T-helper 17 cell (primary cell): ENCODE measurements at places on chromosomes 7 and 10. TPM values are rescaled to one million over a fixed set of nuclear protein-coding genes. Genes with fewer than 3 reads are reported as not detected.

HOXA11 gene
- total RNA-seq = not detected

DNA sequence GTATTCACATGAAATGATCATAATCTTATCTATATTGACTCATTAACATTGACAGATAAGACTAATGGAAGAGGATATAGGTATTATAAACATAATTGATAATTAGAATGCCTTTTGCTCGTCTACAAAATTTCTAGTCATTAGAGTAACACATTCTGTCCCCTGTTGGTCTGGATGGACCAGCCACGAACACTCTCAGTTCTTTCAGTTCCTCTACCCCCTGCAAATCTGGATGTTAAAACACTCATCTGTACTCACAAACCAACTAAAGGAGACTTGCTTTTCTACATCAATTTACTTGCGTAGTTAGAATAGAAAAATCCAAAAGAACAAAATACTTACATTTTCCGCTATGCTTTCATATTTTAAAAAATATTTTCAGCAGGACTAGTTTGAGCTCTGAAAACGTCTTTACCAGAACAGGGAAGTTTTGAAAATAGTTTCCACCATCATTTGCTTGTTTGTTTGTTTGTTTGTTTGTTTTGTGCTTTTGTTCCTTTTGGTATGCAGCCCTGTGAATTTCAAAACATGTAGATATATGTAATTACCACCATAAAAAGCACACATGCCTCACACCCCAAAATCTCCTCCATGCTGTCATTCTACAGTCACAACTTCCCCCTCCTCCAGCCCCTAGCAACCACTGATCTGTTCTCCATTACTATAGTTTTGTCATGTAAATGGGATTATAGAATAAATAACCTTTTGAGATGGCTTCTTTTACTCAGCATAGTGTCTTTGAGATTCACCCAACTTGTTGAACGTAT, 103.8 kb downstream of the FZD1 start:
- no peaks in the 10 kb centered on the region for H3K27me3 ChIP-seq
- no peaks in the 10 kb centered on the region for H3K4me1 ChIP-seq
- no peak for DNase-seq
- H3K27ac ChIP-seq = no peak overlapping the region
- no peaks in the 10 kb centered on the region for H3K36me3 ChIP-seq
- H3K4me3 ChIP-seq = no peak overlapping the region

DNA sequence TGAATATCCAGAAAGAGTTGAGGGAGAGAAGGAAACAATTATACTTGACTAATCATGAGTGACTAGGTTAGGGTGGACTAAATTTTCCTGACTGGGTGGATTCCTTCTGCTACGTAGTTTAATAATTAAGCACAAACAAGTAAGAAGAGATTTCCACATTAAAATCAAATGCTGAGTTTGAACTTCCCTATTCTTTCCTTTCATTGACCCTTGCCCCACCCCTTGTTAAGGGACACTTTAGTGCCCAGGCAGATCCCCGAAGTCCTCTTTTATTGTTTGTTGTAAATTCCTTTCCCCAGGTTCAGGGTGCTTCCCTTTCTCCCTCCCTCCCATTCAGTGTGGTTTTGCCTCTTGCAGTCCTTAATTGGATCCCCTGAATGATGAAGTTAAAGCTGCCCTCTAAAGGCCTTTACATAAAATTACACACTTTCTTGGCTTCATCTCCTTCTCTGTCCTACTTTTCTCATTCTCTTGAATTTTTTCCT, 8.8 kb upstream of the SPAM1 start:
- DNase-seq = no peak
- H3K4me3 ChIP-seq = no peak overlapping the region
- H3K36me3 ChIP-seq = no peaks in the 10 kb centered on the region

CHAT gene
- total RNA-seq = not detected

DNA sequence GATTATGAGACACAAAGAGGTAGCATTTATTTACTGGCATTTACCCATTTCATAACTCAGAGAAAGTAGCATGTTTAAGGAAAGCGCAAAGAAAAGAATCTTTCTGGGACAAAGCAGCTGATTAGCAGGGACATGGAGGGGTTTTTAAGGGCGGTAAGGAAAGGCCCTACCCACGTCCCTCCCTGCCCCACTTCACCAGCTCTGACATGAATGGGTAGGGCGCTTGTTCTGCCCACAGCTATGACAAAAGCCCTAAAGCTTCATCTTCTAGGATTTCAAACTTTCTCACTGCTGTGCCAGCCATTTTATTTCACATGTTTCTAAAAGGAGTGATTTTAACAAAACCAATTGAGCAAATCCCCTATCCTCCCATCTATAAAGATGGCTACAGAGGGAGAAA, 406.9 kb upstream of the KLF6 start:
- H3K27ac ChIP-seq = no peak overlapping the region
- H3K27me3 ChIP-seq = no peaks in the 10 kb centered on the region
- peaks cover 7% of the 10 kb centered on the region for H3K4me1 ChIP-seq
- no peak overlapping the region for H3K4me3 ChIP-seq
- no peak for DNase-seq

DNA sequence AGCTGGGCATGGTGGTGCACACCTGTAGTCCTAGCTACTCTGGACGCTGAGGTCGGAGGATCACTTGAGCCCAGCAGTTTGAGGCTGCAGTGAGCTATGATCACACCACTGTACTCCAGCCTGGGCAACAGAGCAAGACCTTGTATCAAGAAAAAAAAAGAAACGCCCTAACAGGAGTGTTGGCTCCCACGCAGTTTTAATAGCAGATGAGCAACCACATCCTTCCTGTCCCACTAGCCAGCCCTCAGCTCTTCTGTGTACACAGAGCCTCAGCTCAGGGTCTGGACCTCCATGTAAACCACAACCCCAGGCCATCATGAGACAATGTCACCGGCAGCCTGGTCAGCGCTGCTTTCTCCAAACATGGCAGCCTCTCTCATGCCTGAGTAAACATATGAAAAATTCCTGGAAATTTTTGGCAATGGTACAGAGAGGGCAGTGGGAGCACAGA, 108.2 kb downstream of the PIP4K2A start:
- peak overlapping the region; percentile 100 for H3K27ac ChIP-seq
- H3K4me3 ChIP-seq = peak overlapping the region; percentile 76
- peaks cover 5% of the 10 kb centered on the region for H3K36me3 ChIP-seq
- H3K27me3 ChIP-seq = no peaks in the 10 kb centered on the region
- DNase-seq = no peak
- peaks cover 57% of the 10 kb centered on the region for H3K4me1 ChIP-seq

DNA sequence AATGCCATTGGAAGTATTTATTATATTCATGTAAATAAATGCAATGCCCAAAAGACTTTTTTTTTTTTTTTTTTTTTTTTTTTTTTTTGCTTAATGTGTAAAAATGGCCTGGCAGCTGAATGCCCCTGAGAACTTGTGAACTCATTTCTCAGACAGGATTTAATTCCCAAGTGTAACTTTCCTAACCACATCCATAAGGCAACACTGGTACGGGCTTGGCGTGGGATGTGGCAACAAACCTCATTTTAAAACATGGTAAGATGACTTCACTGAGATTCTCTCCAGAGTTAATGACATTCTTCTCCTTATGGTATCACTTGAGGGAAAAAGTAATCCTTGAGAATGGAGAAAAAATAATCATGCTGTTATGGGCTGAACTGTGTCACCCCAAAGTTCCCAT, 150.4 kb downstream of the DGKI start:
- no peaks in the 10 kb centered on the region for H3K36me3 ChIP-seq
- H3K27ac ChIP-seq = no peak overlapping the region
- no peak for DNase-seq
- no peaks in the 10 kb centered on the region for H3K4me1 ChIP-seq

DNA sequence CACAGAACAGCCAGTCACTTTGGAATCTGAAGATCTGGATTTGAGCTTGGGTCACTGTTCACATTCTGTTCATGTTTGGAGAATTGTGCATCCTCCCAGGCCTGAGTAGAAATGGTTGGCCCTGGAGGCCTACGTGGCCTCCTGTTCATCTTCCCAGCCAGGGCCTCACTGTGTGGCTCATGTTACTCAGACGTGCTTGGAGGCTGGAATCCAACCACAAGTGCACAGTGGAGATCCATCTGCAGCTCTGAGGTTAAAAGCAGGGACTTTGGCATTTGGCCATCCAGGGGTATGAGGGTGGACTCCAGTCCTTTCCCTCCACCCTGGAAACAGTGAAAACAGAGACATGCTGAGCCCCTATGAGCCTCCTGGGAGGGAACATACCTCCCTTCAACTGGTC, 709.0 kb upstream of the IGFBP3 start:
- no peaks in the 10 kb centered on the region for H3K27me3 ChIP-seq
- no peak overlapping the region for H3K27ac ChIP-seq
- DNase-seq = no peak
- H3K4me3 ChIP-seq = no peak overlapping the region
- no peaks in the 10 kb centered on the region for H3K36me3 ChIP-seq
- H3K4me1 ChIP-seq = no peaks in the 10 kb centered on the region

BAZ1B gene
- 51.2 TPM for total RNA-seq
